ENCODE measurements at places on chromosomes 16 and 17.
A peak's percentile ranks its signal among the peaks of the same experiment; 100 is the strongest.

DNA sequence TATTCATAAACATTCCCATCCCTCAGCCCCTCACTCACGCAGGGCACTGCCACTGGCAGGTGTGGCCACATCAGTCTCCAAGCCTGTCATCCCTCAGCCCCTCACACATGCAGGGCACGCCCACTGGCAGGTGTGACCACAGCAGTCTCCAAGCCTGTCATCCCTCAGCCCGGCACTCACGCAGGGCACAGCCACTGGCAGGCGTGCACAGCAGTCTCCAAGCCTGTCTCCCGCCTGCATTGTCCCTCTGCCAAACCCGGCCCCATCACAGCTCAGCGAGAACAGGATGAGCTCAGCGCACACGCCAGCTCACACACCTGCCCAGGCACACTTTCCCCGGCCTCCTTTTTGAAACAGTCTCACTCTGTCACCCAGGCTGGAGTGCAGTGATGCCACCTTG, 11.4 kb upstream of the KREMEN2 start:
- peak; percentile 84 for DNase-seq

DNA sequence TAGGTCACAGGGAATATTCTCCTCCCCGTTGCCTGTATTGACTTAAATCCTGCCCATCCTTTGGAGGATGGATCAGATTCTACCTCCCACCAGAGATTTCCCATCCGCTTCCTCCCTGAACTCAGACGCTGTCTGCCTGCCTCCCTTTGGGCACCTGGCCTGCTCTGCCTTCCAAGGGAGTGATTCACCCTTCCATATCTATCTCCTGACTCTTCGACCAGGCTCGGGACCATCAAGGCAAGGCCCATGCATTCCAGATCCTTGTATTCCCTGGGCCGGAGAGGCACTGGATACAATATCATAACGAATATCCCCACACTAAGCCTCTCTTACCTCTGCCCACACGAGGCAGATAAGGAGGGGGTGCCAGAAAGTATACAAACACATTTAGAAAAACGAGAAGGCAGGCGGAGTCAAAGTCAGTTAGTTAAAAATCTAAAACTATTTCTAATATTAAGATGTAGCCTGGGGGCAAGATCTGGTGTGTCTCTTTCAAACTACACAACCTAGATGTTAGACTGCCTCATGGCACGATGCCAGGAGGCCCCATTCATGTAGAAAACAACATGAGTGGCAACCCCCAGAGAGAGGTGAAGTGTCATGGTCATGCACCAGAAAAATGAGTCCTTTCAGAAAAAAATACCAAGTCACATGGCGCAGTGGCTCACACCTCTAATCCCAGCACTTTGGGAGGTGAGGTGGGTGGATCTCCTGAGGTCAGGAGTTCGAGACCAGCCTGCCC, 9.2 kb downstream of the PMP22 start:
- no peak for DNase-seq

- no peak for DNase-seq
These were observed 835 bp downstream of the FBXL16 start for GRCh38 chr16:704552-705380.

DNA sequence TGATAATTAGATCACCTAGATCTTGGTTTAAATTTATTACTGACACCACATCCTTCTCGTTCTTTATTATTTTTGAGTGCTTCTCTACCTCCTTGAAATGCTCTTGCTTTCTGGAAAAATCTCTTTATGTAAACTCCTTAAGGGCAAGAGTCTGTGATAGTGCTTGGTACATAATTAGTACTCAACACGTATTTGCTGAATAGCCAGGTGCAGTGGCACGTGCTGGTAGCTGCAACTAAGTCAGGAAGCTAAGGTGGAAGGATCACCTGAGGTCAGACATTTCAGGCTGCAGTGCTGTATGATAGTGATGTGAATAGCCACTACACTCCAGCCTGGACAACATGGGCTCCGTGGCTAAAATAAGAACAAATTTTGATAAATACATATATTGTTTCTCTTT, 63.0 kb downstream of the PPM1E start:
- no peak for DNase-seq

DNA sequence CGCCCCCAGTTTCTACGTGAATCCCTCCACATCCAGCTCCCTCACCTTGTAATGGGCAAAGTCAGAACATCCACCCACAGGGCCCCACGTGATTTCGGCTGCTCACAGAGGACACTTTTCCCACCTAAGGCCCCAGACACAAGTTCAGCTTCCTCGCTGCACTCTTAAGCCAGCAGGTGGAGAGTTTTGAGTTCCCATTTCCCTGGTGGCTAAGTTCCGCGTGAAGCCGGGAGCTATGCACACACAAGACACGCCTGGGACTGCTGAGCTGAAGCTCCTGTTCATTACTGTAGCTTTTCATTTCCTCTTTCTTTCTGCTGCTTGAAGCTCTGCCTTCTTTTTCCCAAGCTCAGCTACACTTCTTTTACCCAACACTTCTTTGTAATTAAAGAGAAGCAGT, 273.8 kb downstream of the NPIPA8 start:
- DNase-seq = no peak

DNA sequence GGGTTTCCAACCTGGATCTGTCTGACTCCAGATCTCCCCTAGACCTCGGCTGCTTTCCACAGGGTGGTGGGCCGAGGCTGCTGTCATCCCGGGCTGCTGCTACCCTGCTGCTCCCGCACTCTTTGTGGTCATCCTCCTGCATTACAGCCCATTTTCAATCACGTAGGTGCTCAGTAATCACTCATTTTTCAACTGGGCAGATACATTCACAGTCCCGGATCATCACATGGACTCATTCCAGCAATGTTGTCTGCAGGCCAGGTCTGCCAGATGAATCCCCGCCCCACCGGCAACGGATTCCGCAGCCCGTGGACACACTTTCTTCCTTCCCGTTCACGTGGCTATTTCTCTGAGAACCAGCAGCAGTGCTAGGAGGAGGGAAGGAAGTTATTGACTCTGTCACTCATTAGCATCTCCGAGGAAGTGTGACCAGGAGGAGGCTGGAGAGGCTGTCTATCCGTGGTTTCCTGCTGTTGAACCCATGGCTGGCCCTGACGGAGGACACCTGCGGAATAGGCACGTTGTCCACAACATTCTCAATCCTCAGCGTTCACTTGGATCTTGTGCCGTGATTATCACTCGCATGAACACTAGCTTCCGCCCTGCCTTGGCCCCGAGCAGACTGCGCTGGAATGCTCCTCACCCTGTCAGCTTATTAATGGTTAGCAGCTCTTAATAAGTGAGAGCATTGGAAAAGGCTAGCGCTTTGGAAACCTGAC, 14.7 kb upstream of the ZCCHC14 start:
- DNase-seq = no peak
